NCI-H2081 (cell line): ENCODE measurements at places on chromosomes 16 and 17.

DNA sequence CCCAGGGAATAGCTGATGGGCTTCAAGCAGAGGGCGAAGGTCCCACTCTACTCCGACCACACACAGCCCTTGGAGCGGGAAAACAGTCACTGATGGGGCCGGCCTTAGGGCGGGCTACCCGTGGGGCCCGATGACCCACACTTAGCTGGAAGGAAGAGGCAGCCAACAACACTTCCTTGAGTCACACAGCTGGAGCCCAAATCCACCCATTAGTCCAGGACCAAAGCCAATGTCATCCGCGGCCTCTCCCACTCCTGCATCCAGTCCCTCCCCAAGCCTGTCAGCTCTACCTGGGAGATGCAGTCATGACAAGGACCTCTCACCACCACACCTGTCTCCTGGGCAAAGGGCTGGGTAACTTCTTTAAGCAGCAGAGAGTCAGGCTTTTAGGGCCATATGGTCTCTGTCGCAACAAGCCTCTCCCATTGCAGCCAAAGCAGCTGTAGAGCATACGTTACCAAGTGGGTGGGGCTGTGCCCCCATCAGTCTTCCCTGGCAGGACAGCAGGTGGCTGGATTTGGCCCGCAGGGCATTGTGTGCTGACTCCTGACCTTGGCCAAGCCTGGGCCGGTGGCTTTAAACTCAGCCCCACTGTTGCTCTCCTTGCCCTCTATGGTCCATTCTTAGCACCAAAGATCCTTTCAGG lies 110.7 kb downstream of the SOCS1 start:
- DNase-seq = no peak

GRCh38 chr16:4275861-4276260 lies 3.0 kb upstream of the TFAP4 start:
- no peak for DNase-seq

DNA sequence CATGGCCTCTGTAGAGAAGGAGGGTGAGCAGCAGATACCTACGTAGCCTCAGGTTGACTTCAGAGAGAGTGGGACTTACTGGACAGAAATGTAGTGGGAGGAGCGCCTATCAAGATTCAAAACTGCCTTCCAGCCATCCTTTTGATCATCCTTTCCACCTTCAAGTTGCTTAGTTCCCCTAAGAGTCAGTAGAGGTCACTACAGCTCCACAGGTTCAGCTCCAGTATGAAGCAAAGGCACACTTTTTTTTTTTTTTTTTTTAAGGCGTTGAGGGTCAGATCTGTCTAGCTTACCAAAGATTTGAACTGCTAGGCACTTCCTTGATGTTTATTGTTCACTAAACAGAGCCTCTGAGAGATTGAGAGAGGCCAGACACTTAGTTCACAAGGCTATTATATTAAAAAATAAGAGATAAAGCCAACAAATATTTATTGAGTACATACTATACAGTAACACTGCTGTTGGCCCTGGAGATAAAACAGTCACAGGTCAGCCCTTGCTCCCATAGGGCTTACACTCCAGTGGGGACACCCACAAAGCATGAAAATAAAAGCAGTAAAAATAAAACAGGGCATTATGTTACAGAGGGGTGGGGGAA lies 3.1 kb downstream of the RNF227 start:
- DNase-seq = peak; percentile 31

DNA sequence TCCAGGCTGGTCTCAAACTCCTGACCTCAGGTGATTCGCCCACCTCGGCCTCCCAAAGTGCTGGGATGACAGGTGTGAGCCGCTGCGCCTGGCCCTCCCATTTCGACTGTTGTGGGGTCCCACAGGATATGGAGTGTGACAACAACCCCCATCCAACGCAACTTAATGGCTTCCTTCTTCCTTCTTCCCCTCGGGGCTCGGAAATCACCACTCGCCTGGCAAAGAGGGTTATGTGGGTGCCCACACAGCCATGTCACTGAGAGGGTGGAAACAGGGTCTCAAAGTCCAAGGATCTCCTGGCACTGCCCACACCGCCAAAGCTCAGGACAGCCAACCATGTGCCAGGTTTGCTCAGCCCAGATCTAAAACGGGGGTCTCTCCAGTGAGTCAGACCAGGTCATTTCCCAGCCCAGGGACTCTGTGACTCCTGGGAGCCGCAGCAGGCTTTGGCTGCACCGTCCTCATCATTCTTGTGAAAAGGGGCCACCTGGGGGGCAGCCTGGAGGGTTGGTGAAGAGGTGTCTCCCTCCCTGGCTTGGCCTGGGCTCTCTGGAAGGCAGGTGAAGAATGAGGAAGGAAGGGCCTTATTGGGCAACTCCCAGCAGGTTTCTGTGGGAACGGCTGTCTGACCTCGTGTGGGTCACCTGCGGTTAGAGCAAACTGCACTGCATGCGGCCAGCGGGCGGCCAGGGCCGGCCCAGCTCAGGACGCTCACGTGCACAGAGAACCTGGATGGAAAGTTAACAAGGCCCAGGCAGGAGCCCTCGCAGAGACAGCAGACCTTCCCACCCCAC lies 25.3 kb upstream of the LITAF start:
- no peak for DNase-seq

- no peak for DNase-seq
Measured at GRCh38 chr17:53619025-53619424, 203.7 kb upstream of the KIF2B start.

DNA sequence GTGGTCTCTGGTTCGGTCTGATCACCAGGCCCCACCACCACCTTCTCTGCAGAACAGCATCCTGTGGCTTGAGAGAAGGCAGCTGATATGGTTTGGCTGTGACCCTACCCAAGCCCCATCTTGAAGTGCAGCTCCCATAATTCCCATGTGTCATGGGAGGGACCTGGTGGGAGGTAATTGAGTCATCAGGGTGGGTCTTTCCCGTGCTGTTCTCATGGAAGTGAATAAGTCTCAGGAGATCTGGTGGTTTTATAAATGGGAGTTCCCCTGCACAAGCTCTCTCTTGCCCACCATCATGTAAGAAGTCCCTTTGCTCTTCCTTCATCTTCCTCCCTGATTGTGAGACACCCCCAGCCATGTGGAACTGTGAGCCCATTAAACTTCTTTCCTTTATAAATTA lies 352.3 kb upstream of the CDH5 start:
- DNase-seq = no peak

GRCh38 chr16:54194334-54194743 lies 92.2 kb downstream of the IRX3 start:
- no peak for DNase-seq

DNA sequence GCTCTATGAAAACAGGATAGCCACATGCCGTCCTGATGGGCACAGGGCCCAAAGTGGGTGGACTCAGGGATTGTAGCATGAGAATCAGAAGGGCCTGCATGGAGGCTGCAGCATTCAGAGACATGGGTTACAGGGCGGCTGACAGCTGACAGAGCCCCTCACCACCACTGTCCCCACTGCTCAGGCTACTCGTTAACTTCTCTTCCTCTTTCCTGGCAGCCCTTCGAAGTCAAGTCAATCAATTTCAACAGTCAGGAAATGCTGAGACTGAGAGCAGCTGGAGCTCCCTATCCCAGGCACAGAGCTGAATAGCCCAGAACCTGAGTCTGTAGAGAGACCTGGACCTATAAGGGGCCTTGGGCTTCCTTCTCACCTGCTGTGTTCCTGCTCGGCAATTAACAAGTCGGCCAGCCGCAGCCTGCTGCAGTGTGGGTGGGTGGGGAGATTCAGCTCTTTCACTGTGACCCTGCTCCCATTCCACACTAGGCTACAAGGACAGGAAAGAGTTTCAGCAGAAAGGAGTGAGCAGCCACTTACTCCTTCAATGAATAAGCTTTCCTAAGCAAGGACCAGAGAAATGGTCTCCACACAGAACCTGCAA lies 76.9 kb downstream of the TEX14 start:
- DNase-seq = no peak
